PC-9 (cell line): ENCODE measurements at places on chromosomes 12 and 14. TPM values are rescaled to one million over a fixed set of nuclear protein-coding genes. Genes with fewer than 3 reads are reported as not detected.

GRCh38 chr14:100903134-100903468 lies 421 bp downstream of the RTL1 start:
- DNase-seq, result no peak

Gene DTX1
- total RNA-seq, result 0.13 and 0.25 TPM in 2 replicates

DNA sequence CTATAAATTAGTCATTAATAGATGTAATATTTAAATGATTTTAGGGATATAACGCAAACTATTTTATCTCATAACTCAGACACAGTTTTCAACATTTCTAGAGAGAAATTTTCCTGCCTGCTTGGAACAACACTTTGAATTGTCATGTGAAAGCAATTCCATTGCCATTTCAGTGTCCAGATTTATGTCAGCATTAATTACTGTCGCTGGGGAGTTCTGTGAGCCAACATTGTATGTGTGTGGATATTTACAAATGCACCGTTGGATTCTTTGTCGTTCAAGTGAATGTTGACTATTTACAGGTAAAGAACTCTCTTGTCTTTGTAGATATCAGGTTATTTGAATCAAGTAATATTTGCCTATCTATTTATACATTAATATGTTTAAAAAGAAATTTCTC lies 465.3 kb upstream of the RGS6 start:
- DNase-seq, result no peak

DNA sequence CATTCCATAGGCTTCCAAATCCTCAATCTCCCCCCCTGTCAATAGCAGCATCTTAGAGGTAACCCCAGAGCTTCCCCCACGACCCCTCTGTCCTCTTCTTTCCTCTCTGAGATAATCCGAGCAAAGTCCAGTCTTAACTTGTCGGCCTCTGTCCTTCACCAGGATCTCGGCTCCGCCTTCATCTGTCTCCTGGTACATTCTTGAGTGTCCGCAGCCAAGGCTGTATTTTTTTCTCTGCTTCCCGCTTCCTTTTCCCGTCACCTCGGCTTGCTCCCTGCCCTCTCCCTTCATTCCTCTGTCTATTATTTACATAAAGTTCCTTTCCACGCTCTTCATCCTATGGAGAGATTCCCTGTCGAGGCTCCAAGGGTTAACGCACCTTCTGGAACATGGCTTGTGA lies 153.9 kb upstream of the GSC start:
- no peak for DNase-seq

DNA sequence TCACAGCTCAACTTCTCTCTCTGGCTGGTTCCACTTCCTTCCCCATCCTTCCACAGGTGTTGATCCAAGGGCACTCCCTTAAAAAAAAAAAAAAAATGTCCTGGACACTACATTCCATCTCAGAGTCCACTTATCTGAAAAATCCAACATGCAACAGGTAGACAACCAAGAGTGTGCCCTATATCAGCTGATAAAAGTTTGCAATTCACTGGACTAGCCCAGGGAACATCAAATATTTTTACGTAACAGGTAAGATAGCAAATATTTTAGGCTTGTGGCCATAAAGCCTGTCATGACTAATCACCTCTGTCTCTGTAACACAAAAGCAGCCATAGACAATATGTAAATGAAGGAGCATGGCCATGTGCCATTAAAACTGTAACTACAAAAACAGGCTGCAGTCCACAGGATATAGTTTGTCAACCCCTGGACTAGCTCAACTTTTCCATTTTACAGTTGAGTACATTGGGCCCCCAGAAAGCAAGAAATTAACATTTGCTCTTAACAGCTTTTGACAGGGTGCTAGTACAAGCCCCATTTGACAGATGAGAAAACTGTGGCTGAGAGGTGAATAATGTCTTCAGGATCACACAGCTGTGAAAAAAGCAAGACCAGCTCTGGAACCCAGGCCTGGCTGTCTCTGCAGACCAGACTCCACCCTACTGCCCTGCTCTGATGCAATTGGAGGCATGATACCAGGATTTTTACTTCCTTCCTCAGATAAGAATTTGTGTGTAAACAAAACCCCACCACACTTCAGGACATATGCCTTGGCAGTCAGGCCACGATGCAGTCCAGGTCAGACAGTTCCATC lies 68.9 kb downstream of the CMKLR1 start:
- no peak for DNase-seq

Gene CCT2
- total RNA-seq, result 136 and 162 TPM in 2 replicates

DNA sequence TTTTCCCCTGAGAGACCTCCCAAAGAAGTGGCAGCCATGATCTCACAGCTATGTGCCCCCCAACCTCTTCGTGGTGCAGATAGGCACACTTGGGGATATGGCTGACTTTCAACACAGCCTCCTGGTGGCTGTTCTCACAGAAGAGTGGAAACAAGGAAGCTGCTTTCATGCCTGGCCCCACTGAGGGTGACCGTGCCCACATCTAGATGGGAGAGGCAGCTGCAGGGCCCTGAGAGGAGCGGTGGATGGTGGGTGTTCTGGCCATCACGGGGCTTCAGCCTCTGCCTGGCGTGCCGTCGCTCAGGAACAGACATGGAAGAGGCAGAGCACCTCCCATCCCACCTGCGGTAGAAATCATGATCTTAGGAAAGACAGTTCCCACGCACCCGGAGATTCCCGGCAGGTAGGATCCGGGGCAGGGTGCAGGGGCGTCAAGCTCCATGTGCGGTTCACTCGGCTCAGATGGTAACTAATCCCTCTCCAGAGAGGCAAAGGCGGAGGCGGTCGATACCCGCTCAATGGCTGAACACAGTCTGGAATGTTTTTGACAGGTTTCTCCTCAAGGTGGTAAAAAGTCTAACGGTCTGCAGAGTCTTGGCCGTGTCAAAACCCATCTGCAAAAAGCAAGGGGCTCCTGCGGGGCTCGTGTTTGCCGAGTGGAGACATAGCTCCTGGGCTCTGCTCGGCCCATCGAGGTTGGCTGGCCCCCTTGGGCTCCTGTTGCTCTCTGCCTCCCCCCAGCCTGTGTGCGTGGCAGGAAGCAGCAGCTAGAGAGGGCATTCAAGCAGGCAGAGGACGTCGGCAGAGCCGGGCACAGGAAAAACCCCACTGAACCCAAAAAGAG lies 225.2 kb upstream of the RTL1 start:
- no peak for DNase-seq

GRCh38 chr14:63909984-63910383 lies 57.2 kb downstream of the SYNE2 start:
- no peak for DNase-seq

Gene INHBE
- 0.73 and 0.90 TPM in 2 replicates for total RNA-seq

GRCh38 chr14:24080888-24081738 lies 9.8 kb downstream of the CPNE6 start:
- no peak for DNase-seq

DNA sequence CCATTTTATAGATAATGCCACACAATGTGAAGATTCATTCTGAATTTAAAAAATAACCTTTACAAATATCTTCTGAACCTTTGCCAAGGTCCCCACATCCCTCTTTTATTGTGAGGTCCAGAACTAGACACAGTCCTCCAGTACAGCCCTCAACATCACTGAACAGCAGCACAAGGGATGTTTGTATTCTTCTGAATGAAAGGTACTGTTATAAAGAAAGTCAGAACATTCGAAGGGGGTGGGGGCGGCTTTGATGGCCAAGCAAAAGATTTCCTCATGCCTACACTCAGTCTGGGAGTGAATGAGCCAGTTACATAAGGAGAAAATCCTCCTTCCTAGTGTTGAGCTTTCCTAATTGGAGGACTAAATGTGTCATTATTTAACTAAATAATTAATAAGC lies 77.3 kb downstream of the PPM1A start:
- no peak for DNase-seq

GRCh38 chr14:23567186-23568020 lies at the start of gene AP1G2:
TSS of gene AP1G2 (minus strand) at chr14:23567791. CDS start at chr14:23567314, 477 bp downstream.
- DNase-seq, result peak; percentile 71
